ENCODE measurements at places on chromosomes 13 and 19.
A peak's percentile ranks its signal among the peaks of the same experiment; 100 is the strongest.

DNA sequence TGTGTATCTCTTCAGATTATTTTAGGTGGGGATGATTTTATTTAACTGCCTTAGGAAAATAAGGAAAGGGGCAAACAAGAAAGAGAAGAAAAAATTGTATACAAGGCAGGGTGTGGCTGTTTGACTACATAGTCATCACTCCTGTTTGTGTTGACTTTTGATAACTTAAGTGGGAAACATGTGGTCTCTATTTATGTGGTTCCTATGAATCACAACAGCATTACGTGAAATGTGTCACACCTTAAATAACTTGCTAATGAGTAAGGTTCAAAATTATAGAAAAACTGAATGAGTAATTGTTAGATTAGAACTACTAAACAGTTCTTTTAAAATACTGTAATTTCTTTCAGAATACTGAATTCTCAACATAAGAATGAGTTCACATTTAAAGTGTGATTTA, 69.3 kb downstream of the LMO7 start:
- no peak for DNase-seq

DNA sequence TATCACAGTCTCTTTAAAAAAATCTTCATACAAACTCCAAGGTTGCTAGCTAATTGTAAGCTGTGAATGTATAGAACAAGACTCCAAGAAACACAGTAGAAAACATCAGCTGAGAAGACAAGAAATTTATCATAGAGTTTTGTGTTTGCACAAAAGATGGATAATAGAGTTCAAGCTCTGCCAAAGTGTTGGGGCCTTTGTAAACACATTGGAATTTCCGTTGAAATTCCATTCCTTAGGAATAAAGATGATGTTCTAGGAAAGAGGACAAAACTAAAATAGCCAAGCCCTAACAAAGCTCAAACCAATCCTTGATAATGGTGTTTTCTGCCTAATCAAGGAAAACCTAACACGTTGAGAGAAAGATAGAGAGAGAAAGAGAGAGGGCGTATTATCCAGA, 20.6 kb downstream of the LRRC63 start:
- DNase-seq: no peak

DNA sequence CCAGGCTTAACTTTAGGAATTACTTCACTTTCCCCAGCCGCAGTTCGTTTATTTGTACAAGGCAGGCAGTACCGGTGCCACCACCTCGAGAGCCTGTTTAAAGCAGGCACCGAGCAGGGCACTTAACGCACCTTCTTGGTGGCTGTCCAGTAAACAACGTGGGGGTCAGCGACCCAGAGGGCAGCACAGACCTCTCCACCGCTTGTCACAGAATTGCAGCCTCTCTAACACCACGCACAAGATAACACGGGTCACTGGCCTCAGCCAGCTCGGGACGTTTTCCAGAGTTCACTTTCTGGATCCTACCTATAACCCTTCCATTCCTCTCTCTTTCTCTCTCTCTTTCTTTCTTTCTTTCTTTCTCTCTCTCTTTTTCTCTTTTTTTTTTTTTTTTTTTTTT, 16.8 kb upstream of the ELAVL1 start:
- no peak for DNase-seq

GRCh38 chr19:39409208-39410016, 2.8 kb downstream of the ZFP36 start:
- DNase-seq: no peak

- DNase-seq: no peak
Measured at GRCh38 chr19:20078581-20079031, 806 bp downstream of the ZNF90 start.

GRCh38 chr13:48709213-48709612, 55.5 kb downstream of the CYSLTR2 start:
- no peak for DNase-seq

DNA sequence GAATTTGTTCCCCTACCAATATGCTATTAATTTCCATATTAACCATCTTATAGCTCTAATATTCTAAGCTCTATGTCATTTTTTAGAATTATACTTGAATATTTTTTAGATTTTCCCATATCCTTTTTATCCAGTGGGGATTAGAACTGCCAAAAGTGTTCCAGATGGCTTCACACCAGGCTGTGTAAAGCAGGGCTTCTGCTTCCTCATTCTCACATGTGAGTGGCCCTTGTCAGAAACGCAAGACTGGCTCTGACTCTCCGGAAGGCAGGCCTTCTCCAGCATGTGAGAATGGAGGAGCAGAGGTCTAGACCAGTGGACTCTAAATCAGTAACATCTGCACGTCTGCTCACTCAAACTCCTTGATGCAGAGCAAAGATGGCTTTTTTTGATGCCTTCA, 650.1 kb downstream of the FGF9 start:
- no peak for DNase-seq

GRCh38 chr19:37217480-37217774, 587 bp upstream of the ZNF383 start:
- no peak for DNase-seq

- no peak for DNase-seq
Measured at GRCh38 chr13:79936368-79937136, 404.4 kb downstream of the SPRY2 start.

- DNase-seq: no peak
Measured at GRCh38 chr19:34215666-34216038, 38.7 kb upstream of the GARRE1 start.

DNA sequence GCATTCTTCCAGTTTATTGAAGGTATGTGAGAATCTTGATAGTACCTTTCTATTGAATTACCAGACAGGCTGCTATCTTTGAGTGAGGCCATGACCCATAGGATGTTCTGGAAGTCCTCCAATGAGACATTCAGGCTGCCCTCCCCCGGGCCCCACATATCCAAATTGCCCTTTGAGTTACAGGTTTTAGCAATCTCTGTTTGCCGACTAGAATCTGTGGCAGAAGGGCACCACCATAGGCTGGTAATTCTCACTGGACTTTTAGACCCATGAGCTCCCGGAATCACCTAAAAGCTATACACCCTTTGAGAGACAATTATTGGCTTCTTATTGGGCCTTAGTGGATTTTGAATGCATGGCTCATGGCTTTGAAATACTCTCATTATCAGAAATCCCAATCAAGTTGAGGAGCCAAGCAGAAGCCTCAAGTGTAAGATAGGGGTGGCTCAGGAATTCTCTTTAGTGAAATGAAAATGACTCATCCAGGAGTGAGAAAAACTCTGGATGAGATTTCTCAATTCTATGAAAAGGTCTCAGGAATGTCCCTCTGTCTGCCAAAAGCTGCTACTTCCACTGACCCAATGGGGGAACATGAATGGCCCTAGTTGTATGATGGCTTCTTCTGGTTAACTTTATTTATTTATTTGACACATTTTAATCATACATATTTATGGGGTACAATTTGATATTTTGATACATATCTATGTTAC, 172.1 kb upstream of the CSNK1A1L start:
- DNase-seq: no peak

GRCh38 chr19:903266-903797, 9.7 kb downstream of the R3HDM4 start:
- DNase-seq: peak; percentile 92

- no peak for DNase-seq
Measured at GRCh38 chr13:95156208-95156607, 145.0 kb downstream of the ABCC4 start.

DNA sequence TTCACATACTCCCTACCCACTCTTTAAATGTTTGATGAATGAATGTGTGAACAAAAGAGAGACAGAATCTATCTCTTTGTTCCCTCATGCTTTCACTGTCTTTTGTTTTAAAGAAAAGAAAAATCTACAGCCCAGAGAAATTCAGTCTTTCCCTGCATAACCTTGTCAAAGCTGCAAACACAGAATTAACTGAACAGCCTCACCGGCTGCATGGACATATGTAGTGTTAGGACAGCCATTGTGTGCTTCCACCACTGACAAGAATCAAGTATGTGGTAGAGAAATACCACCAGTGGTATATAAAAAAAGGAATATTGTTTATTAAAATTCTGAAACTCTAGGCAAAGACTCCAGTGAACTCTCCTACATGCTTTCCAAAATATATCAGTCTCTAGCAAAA, 348.4 kb upstream of the NBEA start:
- no peak for DNase-seq

- no peak for DNase-seq
Measured at GRCh38 chr19:38679839-38680238, 32.4 kb downstream of the ACTN4 start.
